Stimulated activated CD4-positive, alpha-beta T cell treated with anti-CD3 and anti-CD28 coated beads, Interleukin-1b, Interleukin-23, amount 100 ng/mL, for 24 hours (primary cell): ENCODE measurements at places on chromosomes 11 and 22.

DNA sequence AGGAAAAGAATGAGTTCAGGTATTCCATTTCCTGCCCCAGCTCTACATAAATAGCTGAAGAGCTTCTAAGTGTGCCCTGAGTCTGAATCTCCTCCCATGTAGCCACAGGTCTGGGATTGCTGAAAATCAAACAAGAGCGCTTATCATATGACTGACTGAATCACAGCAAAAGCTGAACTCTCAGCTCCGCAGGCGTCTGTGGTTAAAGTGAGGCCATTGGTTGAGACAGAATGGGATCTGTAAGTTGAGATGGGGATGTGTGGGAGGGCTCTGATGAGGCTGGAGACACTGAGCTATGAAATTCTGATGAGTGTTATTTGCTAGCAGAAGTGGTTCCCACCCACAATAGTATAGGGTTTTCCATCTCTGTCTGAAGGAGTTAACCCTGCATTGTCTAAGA lies 637.0 kb downstream of the OPCML start:
- DNase-seq, result no peak

DNA sequence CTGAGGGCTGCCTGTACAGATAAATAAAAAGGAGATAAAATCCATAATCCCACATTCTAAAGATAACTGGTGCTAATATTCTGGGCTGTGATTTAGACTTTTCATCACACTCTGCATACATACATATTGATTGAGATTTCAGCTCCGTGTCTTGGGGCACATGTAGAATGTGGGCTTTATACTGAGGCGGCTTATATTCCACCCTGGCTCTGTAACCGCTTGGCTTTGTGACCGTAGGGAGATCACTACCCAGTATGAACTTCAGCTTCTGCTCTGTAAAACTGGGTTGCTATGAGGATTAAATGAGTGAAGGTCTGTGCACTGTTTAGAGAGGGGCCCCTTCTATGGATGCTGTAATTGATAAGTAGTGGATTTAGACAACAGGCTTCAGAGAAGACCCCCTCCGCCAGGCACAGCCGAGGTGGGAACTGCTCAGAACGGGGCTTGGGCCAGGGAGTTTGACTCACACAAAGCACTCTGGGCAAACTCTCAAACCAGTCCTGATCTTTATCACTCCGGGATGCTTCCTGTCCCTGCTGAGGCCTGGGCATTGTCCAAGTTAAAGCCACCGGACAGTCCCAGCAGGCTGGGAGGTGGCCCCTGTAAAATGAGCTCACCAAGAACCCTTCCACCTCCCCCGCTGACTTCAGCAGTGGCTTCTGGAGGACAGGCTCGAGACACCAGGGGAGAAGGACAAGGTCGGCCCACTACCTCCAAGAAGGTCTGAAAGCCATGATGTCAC lies 17.2 kb downstream of the KIAA1671 start:
- DNase-seq, result no peak

DNA sequence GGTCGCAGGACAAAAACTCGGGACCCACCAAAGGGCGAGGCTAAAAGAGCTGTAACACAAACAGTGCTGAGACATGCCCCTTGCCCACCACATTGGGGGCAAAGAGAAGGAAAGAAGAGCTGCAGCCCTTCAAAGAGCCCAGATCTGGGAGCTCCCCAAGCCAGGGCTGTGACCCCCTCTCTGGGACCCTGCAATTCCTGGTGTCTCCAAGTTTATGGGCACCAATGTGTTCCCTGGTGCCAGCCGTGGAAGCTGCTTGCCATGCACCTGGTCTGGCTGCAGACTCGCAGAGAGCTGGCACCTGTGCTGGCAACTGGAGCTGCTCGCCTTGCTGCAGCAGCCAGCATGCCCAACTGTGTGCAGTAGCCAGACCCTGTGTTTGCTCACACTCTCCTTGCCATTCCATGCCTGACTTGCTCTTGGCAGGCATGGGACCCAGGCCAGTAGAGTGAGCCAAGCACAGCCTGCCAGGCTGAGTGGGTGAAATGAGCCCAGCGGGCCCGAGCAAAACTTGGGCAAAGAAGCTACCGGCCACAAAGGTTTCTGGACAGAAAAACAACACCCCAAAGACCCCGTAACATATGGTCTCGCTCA lies 16.0 kb downstream of the RRP8 start:
- no peak for DNase-seq

GRCh38 chr11:88179141-88179540 lies 3.9 kb upstream of the RAB38 start:
- no peak for DNase-seq

GRCh38 chr11:128862406-128862805 lies 4.7 kb downstream of the KCNJ1 start:
- DNase-seq, result no peak

DNA sequence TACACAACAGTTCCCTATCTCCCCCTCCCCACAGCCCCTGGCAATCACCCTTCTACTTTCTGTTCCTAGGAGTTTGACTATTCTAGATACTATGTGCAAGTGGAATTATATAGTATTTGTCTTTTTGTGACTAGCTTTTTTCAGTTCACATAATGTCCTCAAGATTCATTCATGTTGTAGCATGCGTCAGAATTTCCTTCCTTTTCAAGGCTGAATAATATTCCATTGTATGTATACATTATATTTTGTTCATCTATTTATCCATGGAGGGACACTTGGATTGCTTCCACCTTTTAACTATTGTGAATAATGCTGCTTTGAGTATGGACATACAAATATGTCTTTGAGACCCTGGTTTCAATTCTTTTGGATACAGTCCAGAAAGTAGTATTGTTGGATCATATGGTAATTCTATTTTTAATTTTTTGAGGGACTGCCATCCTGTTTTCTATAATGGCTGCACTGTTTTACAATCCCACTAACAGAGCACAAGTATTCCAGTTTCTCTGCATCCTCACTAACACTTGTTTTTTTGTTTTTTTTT lies 128.8 kb downstream of the ARHGAP42 start:
- DNase-seq, result no peak

DNA sequence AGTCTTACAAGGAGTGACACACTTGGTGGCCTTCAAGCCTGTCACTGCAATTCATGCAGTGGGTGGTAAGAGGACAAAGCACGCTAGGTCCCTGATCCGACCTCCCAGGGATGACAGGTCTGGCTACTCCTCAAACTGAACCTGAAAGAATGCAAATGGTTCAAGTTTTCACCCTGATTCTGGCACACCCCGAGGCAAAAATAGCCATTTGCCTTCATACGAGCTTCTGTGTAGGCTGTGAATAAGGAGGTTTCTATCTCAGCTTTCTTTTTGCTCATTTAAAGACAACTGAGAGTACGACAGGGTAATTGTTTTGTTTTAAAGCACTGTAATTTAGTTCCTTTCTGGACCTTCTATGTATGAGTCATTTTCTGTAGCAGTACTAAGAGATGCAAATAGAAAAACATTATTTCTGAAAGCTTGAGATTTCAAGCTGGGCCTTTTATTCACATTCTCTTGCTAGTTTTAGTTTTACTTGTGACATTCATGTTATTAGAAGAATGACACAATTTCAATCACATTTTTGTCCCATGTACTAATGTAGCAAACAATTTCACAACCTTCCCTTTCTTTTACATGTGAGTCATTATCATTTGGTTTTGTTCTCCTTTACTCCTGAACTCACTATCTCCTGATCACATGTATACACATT lies 56.6 kb upstream of the FDX1 start:
- DNase-seq, result no peak

- no peak for DNase-seq
These were observed 30.3 kb upstream of the WNT7B start for GRCh38 chr22:46007003-46007847.

DNA sequence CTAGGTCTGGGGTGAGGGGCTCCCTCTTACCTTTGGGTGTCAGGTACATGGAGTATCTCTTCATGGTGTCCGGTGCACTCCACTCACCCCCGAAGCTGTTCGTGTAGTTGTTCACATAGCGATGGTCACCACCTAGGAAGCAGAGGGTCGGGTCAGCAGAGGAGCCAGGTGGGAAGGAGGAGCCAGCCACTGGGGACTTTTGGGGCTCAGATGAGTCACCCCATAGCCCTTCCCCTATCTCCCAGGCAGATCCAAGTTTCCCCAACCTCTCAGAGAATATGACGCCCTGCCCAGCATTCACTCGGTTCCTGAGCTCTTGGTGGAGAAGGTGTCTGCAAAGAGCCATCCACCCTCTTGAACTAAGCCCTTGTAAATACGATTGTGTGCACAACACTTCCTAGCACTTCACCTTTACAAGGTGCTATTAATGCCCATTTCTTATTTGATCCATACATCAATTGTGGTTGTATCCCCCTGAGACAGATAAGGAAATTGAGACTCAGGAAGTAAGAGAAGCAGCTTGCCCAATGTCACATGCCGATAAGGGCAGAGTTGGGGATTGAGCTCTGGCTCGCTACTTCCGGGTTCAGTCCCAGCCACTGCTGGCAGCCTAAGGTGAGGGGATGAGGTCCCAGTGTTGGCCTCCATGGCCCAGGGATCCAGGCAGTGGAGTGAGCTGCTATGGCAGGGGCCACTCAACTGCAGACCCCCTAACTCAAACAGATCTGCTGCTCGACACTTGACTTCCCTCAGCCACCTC lies 14.8 kb downstream of the TRIM29 start:
- DNase-seq, result no peak

DNA sequence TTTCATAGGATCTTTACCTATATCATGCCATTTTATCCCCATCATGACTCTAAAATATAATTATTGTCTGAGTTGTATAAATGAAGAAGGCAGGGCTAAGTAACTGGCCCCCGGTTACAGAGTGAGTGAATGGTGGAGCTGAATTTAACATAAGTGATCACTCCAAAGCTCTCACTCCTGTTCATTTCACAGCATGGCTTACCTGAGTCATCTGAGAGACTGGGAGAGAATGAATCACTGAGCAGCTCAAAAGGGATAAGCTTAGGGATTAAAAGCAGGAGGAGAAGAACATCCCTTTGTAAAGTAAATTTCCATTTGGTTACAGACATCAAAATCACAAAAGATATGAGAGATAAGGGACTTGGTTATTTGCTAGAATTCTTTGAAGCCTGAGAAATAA lies 294.0 kb upstream of the CTSC start:
- DNase-seq, result no peak

DNA sequence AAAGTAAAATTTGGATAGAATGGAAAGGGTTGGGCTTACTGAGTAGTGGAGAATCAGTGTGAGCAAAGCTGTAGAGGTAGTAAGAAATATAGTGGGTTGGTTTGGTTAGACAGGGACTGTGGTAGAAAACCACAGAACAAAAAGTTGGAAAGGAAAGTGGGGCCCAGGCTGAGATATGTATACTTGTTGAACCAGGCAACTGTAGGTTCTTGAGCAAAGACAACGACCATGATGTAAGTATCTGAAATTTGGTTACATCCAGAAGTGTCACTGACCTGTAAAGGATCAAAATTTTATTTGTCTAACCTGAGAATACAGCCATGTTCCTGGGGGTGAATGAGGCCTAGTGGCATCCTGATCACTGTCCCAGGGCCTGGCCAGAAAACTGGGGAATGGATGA lies 114.1 kb downstream of the STIM1 start:
- no peak for DNase-seq

DNA sequence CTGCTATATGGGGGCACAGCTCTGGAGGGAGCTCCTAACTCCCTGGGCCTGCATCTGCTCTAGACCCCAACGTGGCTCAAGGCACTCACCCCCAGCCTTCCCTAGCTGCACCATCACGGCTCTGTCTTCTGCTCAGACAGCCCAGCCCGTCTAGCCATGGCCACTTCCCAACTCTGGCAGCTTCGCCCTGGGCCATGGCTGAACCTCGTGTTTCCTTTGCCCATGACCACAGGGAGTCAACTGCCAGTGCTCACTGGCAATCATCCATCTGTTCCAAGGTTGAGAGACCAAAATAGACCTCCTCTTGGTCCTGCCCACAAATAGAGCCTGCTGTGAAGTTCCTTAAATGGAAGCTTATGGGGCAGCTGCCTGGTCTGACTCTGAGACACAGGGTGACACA lies 5.4 kb downstream of the LMO1 start:
- no peak for DNase-seq

DNA sequence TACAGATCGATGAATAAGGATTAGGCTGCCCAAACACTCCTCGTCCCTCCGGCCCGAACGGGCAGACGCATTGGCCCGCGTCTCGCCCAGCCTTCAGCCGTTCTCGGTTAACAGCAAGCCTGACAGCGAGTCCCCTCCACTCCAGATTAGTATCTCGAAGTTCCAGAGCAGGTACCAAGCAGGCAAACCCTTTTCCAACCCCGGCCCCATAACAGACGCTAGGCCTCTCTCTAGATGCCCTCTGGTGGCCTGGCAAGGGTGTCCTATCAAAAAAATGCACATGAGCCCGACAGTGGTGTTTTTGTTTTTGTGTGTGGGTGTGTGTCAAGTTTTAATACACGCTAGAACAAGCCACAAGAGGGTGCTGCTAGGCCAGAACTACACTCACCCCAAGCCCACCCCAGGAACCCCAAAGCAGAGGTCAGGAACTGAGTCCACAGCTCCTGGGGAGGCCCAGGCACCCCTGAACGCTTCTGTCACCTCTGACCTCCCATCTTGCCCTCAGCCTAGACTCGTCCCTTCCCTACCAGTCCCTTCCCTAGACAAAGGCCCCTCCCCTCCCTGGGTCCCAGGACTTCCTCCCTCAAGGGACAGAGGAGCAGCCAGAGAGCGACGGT lies 658 bp upstream of the ARFGAP2 start:
- DNase-seq, result no peak

DNA sequence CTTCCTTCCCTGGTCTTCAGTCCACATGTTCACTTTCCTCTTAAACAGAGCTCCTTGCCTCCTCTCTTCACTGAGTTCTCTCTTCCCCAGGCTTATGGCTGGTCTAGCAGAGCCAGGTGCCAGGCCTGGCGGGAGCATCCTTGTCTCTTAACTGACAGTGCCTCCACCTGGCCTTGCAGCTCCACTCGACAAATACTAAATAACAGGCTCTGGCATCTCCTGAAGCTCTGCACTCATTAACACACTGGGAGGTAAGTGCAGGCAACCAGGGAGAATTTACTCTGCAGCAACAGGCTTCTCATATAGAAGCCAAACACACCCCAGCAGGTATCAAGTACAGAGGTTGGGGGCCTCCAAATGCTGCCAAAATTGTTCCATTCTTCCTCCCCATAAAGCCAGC lies 438.1 kb downstream of the SOX6 start:
- DNase-seq, result no peak

GRCh38 chr22:40449676-40450035 lies 79.3 kb downstream of the SGSM3 start:
- no peak for DNase-seq
